CD4-positive, alpha-beta T cell treated with Interleukin-1 beta for 1 hour (primary cell): ENCODE measurements at places on chromosomes 3 and 15.

DNA sequence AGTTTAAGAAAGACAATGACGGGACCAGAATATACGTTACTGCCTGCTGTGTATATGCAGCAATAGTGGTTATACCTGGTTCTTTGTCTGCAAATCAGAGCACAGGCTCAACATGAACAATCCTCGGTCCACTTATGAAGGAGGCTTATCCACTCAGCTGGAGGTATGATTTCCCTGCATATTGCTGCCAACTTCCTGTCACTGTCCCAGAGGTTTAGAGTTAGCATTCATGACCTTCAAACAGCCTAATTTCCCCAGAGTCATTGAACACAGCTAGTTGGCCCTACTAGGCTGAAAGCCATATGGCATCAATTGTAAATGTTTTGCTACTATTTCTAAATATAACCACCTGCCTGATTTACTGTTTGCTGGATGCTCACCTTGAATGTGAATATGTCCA, 224.9 kb upstream of the ZNF717 start:
- no peak for DNase-seq

DNA sequence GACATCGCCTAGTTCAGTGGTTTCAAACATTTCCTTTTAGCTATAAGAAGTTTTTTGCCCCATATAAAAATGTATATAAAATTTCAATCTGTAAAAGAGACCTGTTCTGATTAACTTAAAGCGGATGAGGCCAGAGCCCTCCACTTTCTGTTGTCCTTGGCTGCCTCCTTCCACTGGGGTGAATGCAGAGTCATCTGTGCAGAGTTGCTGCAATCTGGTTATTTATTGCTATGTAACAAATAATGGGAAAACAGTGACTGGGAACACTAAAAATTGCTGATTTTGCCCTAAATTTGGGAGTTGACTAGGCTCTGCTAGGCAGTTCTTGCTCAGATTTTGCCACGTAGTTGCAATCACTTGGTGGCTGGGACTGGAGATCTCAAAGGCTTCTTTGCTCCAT, 637.8 kb downstream of the GRM7 start:
- DNase-seq, result no peak

- peak; percentile 60 for DNase-seq
These were observed 403.4 kb upstream of the SUCLG2 start for GRCh38 chr3:68057637-68058320.

- DNase-seq, result no peak
These were observed 289.7 kb upstream of the ADAMTS9 start for GRCh38 chr3:64977308-64978100.

- DNase-seq, result peak; percentile 86
These were observed 17.6 kb upstream of the CYP11A1 start for GRCh38 chr15:74384881-74385643.
